ENCODE measurements at places on chromosomes 4 and X.

DNA sequence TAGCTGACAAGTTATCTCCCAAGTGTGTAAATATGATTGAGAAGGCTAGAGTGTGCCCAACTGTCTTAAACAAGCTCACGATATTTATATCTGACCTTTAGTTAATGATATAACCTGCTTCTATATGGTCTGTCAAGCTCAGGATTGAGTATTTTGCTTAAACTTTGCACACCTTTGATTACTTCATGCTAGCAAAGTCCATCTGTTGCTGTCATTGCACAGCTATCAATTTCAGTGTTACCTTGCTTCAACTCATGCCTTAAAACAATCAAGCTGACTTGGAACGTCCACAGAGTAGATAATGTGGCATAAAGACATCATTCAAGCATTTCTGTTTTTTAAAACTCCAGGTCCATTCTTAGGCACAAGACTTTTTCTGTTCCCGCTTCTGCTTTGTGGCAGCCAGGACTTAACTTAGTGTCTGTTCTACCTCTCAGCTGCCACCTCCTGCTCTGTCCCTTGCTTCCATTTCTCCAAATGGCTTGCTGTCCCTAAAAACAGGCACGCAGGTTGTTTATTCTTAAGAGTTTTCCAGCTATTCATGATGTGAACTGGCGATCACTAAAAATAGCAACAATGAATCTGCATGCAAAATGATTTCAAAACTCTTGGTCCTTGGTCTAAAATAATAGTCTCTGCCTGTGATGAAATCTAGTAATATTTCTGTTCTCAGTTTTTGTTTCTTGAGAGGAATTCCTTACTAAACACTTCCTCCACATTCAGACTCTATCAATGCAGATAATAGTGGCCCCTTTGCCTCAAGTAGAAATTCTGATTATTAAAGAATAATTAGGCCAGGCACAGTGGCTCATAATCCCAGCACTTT is 16.3 kb upstream of the NEIL3 start:
- no peak for DNase-seq

DNA sequence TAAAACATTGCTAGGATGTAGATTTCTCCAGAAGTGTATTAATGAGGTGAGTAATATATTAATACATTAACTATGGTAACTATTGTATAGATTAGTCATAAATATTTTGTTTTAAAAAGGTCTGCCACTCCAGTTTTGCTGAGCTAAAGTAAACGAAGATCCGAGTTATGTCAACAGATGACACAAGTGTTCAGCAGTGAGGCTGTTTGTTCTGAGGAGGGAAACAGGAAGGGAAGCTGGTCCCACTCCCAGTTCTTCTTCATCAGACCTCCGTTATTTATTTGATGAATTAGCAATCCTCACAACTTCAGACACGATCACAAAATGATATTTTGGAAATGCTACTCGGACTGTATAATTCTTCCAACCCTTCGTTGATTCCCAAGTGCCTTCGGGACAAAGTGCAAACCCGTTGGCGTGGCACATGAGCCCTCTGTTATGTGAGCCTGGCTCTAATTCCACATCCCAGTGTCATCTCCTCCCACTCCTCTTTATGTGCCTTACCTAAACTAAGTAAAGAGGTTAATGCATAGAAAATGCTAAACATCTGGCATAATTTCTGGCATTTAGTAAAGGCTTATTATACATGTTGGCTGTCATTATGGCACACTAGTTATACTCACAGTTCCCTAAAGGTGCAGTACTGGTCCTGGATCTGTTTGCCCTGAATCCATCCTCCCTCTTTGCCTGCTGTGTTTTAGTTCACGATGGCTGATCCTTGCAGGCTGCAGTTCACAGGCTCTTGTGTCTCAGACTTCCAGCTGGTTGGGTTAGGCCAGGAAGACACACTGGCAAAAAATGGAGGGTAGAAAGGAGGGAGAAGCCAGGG is 190.6 kb upstream of the LNX1 start:
- no peak for DNase-seq

GRCh38 chrX:107775734-107776511 is at the start of gene TSC22D3:
Gene TSC22D3, minus strand, starts transcription at chrX:107775787. Its CDS starts 368 bp downstream, at chrX:107775419.
- DNase-seq = peak; percentile 87

DNA sequence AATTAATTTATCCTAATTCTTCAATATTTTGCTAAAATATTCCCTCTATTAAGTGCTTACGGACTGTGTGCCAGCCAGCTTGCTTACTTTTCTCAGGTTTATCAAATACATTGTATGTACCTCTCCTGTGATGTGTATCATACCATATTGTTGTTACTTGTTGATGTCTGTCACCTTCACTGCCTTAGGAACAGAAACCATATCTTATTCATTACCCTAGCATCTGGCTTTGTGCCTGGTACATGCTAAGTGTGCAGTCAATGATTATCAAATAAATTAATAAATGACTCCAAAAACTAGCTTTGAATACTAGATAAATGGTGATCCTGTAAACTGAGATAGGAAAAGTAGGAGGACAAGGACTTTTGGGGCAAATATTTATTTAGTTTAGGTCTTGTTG is 6.9 kb downstream of the CLCN3 start:
- DNase-seq = no peak

GRCh38 chrX:150060406-150060805 is 122.1 kb upstream of the EOLA2 start:
- DNase-seq = no peak

- DNase-seq = no peak
Observed at GRCh38 chr4:161647757-161648156, 516.0 kb downstream of the FSTL5 start.

- no peak for DNase-seq
Observed at GRCh38 chr4:77185686-77186085, 28.7 kb downstream of the CCNG2 start.

GRCh38 chr4:100894339-100894870 is 376.6 kb upstream of the EMCN start:
- no peak for DNase-seq

GRCh38 chr4:120037411-120037810 is 29.2 kb downstream of the MAD2L1 start:
- no peak for DNase-seq

GRCh38 chrX:119753639-119754257 is 4.6 kb upstream of the SOWAHD start:
- peak; percentile 71 for DNase-seq

GRCh38 chr4:41541687-41542094 is 3.7 kb downstream of the LIMCH1 start:
- no peak for DNase-seq

DNA sequence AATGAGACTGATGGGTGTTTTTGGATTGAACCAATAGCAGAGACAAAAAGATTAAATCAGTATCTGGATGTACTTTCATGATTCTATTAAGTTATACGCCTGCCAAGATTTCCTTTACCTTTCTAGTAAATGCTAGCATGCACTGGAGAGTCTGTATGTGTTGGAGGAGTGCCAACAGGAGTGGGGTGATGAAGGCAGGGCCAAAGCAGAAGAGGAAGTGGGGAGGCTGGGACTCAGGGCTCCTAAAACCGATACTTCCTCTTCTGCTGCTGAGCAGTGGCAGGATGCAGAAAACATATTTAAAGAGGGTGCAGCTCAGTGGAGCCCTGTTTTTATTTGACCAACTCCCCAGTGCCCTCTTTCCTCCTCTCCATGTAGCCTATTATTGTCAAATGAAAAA is 5.6 kb downstream of the CYSLTR1 start:
- no peak for DNase-seq

DNA sequence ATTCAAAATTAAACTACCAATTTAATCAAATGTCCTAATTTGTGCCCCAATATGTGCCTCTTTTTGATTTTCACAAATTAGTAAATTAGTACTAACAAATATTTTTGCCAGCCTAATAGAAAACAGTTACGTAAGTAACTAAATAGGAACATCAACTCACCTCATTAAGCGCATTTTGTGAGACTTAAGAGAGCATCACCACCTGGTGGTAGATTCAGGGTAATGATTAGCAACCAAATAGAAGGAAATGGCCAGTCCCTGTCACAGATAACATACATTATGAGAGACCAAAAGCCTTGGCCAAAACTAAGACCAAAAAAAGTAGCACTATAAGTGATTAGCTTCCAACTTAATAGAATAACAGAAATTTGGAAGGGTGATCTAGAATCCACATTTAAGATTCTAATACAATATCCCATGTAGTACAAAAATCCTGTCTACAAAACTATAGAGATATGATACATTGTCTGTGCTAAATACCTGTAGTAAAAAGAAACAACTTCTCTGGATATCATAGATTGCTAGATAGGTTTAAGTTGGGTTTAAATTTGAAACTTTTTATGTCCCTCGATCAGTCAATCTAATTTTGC is 46.7 kb downstream of the C4orf46 start:
- peak; percentile 35 for DNase-seq

DNA sequence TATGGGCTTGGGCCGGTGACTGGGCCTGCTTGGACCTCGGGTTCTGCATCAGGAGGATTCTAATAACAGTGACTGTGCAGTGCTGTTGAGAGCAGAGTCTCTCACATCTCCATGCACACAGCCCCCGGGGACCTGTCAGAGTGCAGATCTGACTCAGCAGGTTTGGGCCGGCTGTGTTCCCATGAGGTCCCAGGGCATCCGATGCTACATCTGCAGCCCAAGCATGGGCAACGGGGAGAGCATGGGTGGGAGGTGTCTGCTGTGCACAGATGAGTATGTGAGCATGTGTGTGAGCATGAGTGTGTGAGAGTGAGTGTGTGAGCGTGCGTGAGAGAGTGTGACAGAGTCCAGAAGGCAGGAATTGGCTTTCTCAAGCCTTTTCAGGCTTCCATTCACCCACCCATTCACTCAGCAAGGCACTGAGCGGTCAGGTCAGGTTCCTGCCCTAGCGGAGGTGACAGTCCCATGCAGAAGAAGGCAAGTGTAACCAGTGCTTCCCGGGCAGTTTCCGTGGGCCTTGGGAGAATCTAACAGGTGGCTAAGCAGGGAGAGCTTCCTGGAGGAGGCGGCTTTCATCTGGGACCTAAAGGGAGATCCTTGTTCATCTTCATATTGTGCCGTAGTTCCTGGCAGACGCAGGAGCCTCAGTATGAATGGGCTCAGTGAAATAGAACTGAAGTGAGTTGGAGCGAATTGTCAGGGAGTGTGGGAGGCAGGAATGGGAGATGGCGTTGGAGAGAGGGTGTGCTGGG is 62.6 kb downstream of the SORCS2 start:
- DNase-seq = no peak
